NCI-H2081 treated with DMSO at 0.1 percent for 48 hours (cell line): ENCODE measurements at places on chromosomes 13 and 19.

DNA sequence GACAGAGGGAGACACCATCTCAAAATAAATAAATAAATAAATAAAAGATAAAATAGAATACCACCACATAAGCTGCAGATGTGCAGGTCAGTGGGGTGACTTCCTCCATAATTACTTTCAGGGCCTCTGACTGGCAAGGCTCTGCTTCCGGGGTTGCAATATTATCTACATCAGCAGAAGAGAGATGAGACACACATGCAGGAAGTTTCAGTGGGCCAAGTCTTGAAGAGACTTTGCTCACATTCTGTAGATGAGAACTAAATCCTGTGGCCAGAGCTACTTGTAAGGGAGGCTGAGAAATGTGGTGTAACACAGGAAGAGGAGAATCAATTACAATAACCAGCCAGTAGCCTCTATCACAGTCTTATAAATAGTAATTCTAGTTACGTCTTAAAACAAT, 89.9 kb upstream of the MAB21L1 start:
- DNase-seq: no peak

- DNase-seq: no peak
These were observed 7.7 kb upstream of the CEACAM7 start for GRCh38 chr19:41695745-41696144.

DNA sequence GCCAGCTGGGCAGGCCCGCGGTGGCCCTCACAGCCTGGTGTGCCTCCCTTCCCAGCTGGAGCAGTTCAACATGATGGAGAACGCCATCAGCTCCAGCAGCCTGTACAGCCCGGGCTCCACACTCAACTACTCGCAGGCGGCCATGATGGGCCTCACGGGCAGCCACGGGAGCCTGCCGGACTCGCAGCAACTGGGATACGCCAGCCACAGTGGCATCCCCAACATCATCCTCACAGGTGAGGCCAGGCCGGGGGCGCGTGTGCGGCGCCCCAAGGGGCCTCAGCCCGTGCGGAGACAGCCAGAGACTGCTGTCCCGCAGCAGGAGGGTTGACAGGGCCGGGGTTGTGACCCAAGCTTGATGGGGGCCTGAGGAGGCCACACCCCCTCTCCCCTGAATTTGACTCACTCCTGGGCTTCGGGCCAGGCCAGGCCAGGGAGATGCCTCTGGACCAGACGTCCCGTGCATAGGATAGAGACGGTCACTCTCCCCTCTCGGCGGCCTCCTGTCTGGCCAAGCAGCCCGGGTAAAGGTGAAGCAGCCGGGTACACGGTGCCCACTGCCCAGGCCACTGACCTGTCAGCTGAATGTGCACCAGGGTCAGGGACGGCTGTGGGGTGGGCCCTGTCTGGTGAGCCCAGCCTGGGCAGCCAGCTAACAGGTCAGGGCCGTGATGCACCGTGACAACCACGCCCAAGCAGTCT, 15.4 kb downstream of the COMP start:
- DNase-seq: no peak

DNA sequence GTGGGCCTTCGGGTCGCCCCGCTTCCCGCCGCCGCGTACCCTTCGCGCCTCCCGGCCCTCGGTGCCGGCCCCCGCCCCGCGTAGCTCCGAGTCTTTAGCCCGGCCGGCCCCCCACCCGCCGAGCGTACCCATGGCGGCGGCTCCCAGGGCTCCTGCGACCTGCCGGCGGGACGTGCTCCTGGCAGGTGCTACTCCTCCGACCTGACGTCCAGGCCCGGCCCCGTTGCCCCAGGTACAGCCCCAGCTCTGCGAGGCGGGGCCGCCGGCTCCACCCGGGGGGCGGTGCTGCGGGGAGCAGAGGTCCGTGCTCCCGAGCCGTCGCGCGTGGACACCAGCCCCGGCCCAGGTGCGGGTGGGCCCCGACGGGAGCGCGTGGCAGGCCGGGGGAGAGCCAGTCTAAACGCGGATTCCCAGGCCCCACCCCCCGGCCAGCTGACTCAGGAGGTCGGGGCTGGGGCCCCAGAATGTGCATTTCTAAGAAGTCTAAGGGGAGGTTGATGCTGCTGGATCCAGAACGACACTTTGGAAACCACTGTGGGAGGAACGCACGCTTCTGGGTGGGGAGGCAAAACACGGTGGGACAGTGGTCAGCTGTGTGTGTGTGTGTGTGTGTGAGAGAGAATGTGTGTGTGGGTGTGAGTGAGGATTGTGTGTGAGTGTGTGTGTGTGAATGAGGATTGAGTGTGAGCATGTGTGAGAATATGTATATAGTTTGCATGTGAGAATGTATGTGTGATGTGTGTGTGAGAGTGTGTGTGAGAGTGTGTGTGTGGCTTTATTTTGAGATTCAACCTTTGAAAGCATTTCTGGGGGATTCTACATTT, at the start of gene SLC15A1:
Gene SLC15A1, minus strand, starts transcription at position 206 of the 824 bp plus-strand sequence. Its CDS starts 74 bp downstream, at position 132.
- DNase-seq: no peak

- DNase-seq: no peak
These were observed 12.1 kb downstream of the ADGRE5 start for GRCh38 chr19:14393329-14393728.

DNA sequence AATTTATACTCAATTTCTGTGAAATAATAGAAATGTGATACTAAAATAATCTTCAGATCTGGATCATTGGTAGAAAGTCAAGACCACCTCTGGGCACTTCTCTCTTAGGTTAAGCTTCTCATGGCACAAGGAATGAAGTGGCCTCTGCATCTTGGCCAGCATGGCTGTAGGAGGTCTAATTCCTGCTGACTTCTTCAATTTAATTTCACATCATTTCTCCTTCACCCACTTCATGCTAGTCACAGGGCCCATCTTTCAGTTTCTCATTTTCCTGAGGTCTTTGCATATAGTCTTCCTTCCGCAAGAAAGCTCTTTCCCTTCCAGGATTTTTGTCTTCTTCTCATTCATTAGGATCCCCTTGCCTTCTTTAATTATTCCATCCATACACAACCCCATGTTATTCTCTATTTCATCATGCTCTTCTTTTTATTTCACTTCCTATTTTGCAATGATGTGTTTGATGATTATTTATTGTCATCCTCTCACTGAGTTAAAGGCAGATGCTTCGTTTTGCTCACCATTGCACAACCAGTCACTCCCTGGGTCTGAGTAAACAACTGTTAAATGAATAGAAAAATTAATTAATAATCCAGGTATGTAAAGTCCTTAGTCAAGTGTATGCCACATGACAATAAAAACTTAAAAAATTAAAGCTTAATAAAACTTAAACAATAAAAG, 397.4 kb downstream of the SPRY2 start:
- no peak for DNase-seq

DNA sequence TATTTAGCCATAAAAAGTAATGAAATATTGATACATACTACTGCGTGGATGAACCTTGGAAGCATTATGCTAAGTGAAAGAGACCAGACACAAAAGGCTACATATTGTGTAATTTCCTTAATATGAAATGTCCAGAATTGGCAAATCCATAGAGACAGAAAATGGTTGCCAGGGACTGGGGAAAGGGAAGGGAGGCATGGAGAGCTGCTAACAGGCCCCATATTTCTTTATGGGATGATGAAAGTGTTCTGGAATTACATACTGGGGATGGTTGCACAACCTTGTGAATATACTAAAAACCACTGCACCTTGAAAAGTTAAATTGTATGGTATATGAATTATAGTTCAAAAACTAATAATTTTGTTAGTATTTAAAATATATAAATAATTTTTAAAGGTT, 3.6 kb downstream of the IFT88 start:
- DNase-seq: no peak

GRCh38 chr13:106186366-106187030, 349.0 kb downstream of the EFNB2 start:
- DNase-seq: no peak

GRCh38 chr19:31943191-31943661, 402.2 kb upstream of the ZNF507 start:
- no peak for DNase-seq

GRCh38 chr19:6660930-6661329, 9.0 kb downstream of the TNFSF14 start:
- no peak for DNase-seq

DNA sequence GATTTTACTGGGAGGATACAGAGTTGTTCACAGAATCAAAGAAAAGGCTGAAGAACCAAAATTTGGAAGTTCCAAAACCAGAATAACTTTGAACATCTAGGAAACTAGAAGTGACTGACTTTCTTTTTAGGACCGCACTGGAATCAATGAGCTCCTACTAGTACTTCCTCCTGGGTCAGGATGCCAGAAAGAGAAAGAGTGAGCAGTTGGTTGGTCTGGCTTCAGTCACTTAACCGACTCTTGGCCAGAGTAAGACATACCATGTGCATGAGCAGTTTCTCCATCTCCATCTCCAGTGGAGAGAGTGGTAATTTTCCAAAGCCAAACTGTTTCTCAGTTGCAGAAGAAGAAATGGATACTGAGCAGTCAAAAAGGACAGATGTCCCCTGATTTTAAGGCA, 27.1 kb upstream of the MTUS2 start:
- no peak for DNase-seq

GRCh38 chr13:62453761-62454160, 1038.1 kb upstream of the PCDH20 start:
- no peak for DNase-seq

- DNase-seq: no peak
These were observed 303.3 kb downstream of the POU4F1 start for GRCh38 chr13:78299832-78300623.

DNA sequence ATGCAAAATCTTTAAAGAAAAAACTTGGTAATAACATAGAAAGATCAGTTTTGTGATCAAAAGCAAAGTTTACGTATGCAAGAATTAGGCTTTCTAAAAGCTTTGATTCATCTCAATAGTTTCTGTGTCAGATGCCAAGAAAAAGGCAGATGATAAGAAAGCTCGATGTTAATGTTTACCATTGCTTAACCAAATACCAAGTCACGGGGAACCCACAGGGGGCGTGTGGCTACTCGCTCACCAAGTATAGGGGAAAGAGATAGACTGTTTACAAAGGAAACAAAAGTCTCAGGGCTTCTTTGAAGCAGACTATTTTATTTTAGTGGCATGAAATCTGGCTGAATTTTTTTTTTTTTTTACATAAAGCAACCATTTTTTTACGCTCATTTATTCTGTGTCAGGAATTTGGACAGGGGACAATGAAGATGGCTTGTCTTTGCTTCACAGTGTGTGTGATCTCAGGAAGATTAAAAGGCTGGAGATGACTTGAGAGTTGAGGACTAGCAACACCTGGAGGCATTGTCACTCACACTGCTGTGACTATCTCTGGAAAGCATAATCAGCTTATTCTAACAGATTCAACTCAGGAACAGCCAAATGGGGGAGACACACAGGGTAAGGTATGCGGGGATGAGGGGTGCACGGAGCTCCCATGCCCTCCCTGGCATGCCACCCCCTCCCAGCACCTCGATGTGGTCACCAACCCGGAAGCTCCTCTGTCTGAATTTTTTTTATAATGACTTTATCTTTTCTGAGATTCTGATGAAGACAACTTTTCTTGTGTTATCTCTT, 24.9 kb downstream of the RCBTB1 start:
- no peak for DNase-seq

- DNase-seq: no peak
These were observed 40.7 kb upstream of the SPATA13 start for GRCh38 chr13:24119626-24120508.

DNA sequence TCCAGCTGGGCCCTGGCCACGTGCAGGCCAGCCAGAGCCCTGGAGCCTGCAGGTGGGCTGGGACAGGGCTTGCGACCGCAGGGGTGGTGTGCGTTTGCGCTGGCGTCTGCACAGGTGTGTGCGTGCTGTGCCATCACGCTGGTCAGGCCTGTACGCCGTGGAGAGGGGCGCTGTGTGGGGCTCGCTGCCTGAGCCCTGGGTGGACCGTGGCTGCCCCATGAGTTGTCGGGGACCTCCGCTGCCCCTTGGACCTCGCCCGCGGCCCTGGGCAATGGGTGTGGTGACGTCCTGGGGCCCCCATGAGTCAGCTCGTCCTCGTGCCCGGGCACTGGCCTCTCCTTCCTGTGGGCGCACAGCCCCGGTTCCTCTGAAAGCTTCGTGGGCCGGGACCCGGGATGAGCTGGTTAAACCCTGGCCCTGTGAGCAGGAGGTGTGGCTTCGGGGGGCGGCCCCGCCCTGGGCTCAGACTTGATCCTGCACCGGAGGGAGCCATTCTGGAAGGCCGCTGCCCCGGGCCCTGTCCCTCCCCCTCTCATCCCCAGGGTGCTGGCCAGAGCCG, 6.8 kb downstream of the CSNK1G2 start:
- DNase-seq: no peak

DNA sequence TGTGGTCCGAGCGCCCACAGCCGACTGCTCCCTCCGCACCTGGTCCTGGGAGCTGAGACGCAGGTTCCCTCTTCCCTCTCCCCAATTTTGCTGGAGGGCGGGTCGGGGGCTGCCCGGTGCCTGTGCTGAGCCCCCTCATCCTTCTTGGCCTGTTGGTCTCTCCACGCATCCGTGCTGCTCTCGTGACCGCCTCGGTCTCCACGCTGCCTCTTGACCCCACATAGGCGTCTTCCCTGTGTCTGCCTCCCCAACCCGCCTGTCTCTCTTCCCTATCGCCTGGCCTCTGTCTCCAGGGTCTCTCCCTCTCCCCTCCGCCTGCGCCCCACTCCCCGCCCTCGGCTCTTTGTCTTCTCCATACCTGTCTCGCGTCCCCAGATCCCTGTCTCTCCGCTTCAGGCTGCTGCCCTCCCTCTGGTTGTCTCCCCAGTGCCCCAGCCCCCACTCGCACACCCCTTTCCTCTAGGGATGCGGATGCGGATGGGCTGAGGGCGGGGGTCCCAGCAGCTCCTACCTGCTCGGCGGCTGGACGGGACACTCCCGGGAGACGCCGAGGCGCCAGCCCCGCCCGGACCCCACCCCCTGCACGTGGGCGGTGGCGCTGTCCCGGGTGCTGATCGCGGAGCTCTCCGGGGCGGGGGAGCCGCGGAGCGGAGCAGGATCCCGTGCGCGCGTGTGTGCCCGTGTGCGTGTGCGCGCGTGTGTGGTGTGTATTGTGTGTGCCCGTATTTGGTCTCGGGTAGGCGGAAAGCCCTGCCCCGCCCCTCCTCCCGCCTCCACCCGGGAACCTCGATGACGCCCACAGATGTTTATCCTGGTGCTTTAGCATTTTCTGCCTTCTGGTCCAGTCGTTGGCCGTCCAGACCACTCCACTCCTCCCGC, at the start of gene SYT5:
Gene SYT5, minus strand, starts transcription at position 684 of the 879 bp plus-strand sequence. CDS start 1,248 bp downstream, outside the sequence.
- no peak for DNase-seq

DNA sequence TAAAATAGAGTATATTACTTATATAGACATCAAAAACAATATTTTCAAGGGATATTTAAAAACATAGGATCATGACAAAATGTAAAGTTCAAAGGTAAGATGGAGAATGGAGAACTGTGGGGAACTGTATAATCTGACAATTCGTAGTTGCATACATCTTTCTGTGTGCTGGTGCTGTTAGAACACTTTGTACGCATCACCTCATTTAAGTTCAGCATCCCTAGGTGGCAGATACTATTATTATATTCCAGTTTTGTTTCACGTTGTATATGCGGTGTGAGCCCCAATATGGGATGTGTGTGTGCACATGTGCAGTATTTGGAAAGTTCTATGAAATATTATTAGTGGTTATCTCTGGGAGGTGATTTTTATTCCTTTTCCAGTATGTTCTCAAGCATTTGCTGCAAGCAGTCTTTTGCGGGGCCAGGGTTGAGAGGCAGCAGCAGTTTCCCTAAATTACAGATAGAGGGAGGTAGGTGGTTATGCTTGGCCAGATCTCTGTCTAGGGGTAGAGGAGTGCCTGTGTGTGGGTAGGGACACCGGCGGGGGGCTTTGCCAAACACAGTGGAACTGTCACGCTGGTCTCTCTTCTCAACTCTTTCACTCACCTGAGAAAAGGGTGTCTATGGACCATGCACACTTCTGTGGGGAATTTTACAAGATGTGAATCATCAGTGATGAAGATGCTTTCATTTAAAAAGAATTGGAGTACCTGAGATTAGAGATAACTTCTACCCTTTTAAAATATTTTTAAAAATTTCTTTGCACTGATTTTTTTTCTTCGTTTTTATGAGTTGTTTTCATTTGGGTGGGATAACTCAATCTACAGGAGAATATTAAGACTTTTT, 55.6 kb upstream of the ALOX5AP start:
- no peak for DNase-seq
